MM.1S (cell line): ENCODE measurements at places on chromosomes 12 and 14.

DNA sequence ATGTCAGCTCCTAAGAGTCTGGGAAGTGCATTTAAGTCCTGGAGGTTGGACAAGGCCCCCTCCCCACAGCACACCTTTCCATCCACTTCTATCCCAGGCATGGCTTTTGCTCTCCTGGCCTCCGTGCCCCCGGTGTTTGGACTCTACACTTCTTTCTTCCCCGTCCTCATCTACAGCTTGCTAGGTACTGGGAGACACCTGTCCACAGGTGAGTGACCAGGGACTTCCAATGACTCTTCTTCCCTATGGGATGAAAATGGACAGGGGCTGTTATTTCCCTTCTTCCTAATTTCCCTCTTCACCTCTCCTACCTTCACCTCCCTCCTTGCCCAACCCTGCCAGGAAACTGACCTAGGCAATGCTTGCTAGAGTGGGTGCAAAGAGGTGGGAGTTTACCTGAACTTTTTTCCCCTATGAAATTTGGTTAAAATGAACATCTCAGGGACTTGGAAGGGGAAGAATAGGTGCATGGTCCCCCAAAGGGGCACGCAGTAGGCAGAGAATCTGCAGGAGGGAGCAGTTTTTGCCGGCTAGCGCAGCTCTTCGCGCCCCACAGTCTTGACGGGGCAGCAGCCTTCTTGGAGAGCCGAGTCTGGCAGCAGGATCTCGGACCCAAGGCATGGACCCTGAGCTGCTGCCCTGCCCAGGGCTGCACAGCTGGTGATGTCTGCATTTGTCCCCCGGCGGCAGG, 9.2 kb downstream of the ARHGEF25 start:
- peaks cover 6% of the 10 kb centered on the region for H3K4me1 ChIP-seq
- H3K27ac ChIP-seq, result no peak overlapping the region
- H3K27me3 ChIP-seq, result peaks cover 50% of the 10 kb centered on the region
- peak overlapping the region; percentile 44; the same call in 1 of the 2 replicates for H3K4me3 ChIP-seq
- H3K36me3 ChIP-seq, result no peaks in the 10 kb centered on the region

DNA sequence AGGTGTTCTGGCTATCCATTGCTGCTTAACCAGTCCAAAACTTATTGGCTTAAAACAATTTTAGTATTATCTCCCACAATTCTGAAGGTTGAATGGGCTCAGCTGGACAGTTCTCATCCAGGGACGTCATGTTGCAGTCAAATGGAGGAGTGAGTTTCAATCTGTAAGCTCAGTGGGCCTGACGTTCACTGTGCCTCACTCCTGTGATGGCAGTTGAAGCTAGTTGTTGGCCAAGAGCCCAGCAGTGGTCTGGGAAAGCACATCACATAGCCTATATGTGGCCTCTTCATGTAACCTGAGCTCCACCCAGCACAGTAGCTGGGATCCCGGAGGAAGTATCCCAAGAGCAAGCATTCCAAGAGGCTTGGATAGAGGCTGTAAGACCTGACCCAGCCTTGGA, 40.6 kb upstream of the CDKN3 start:
- H3K27ac ChIP-seq, result no peak overlapping the region
- no peaks in the 10 kb centered on the region for H3K36me3 ChIP-seq

- no peak for DNase-seq
- no peaks in the 10 kb centered on the region for H3K27me3 ChIP-seq
- H3K4me1 ChIP-seq, result no peaks in the 10 kb centered on the region
- no peak overlapping the region for H3K4me3 ChIP-seq
- no peak overlapping the region for H3K27ac ChIP-seq
Observed at GRCh38 chr12:18939051-18939450, 190.5 kb upstream of the PLEKHA5 start.

DNA sequence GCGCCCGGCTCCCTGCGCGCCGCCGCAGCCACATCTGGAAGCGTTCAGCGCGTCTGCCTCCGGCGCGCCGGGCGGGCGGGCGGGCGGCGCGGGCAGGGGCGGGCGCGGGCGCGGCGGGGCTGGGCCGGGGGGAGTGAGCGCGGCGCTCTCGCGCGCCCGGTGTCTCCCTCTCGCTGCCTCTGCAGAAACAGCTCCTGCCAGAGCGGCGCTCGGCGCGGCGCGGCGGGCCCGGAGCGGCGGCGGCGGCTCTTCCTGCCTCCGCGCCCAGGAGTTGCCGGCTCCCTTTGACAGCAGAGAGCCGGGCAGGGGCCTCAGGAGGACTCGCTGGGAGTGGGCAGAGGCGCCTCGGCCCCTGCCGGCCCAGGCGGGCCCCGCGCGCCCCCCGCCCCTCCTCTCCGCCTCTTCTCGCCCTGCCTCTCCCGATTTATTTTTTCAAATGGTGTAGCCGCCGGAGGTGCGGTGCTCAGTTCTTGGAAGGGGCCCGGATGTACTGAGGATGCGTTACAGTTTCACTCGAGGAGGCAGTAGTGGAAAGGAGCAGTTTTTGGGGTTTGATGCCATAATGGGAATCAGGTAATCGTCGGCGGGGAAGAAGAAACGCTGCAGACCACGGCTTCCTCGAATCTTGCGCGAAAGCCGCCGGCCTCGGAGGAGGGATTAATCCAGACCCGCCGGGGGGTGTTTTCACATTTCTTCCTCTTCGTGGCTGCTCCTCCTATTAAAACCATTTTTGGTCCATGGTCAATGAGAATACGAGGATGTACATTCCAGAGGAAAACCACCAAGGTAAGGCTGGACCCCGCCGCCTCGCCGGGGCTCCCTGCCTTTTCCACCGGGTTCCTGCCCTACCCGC, at the start of gene CACNA1C:
Gene CACNA1C (plus strand): TSS at position 162 of the 853 bp plus-strand sequence. CDS start 576 bp downstream, at position 738.
- H3K36me3 ChIP-seq, result no peaks in the 10 kb centered on the region
- H3K4me3 ChIP-seq, result peak within 1 kb of the TSS; percentile 61
- H3K4me1 ChIP-seq, result peaks cover 17% of the 10 kb centered on the region

GRCh38 chr14:53011053-53011462, 60.2 kb upstream of the FERMT2 start:
- no peaks in the 10 kb centered on the region for H3K36me3 ChIP-seq
- no peaks in the 10 kb centered on the region for H3K4me1 ChIP-seq
- DNase-seq, result no peak
- H3K4me3 ChIP-seq, result no peak overlapping the region
- H3K27ac ChIP-seq, result no peak overlapping the region

GRCh38 chr14:51868405-51868804, 8.0 kb downstream of the GNG2 start:
- H3K4me3 ChIP-seq, result no peak overlapping the region
- no peaks in the 10 kb centered on the region for H3K36me3 ChIP-seq
- no peak overlapping the region for H3K27ac ChIP-seq
- no peaks in the 10 kb centered on the region for H3K27me3 ChIP-seq
